Activated T-cell treated with anti-CD3 and anti-CD28 coated beads, Interleukin-2, amount 50 U/mL, for 72 hours (primary cell): ENCODE measurements at places on chromosomes 3 and 15. TPM values are rescaled to one million over a fixed set of nuclear protein-coding genes. Genes with fewer than 3 reads are reported as not detected.
A peak's percentile ranks its signal among the peaks of the same experiment; 100 is the strongest.

- no peak overlapping the region for H3K4me3 ChIP-seq
- no peak overlapping the region for H3K27ac ChIP-seq
- DNase-seq, result no peak
- no peaks in the 10 kb centered on the region for H3K36me3 ChIP-seq
- H3K4me1 ChIP-seq, result no peaks in the 10 kb centered on the region
- peaks cover 18% of the 10 kb centered on the region for H3K27me3 ChIP-seq
Observed at GRCh38 chr3:70352215-70352614, 39.8 kb upstream of the MDFIC2 start.

- no peaks in the 10 kb centered on the region for H3K36me3 ChIP-seq
- no peak overlapping the region for H3K27ac ChIP-seq
- no peak overlapping the region for H3K4me3 ChIP-seq
Observed at GRCh38 chr3:193488741-193489140, 66.0 kb downstream of the ATP13A4 start.

- H3K27me3 ChIP-seq, result peaks cover 8% of the 10 kb centered on the region
- DNase-seq, result peak; percentile 61
- H3K4me3 ChIP-seq, result peak overlapping the region; percentile 13
- H3K27ac ChIP-seq, result peak overlapping the region; percentile 21
- H3K36me3 ChIP-seq, result no peaks in the 10 kb centered on the region
- peaks cover 58% of the 10 kb centered on the region for H3K4me1 ChIP-seq
Observed at GRCh38 chr15:44788748-44789147, 52.4 kb downstream of the TRIM69 start.

DNA sequence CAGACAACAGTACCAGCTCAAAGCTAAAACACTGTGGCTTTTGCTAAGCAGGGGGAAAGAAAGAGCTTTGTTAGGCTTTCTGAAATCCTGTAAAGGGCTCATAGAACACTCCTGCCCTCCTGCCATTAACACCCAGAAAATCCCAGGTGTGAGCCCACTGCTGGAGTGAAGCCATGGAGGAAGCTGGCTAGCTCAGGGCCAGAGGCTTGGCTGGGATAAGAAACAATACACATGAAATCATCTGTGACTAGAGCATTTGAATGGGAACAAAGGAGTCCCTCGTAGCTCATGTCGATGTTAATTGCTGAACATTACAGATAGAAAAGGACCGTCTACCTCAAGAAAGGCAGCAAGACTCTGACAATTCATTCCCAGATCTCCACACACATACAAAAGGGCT lies 23.5 kb downstream of the RUVBL1 start:
- peaks cover 18% of the 10 kb centered on the region for H3K36me3 ChIP-seq
- no peak overlapping the region for H3K27ac ChIP-seq
- H3K4me1 ChIP-seq, result no peaks in the 10 kb centered on the region
- no peak for DNase-seq

Gene SNURF
- total RNA-seq, result 7.5 TPM

- no peaks in the 10 kb centered on the region for H3K36me3 ChIP-seq
- H3K27ac ChIP-seq, result no peak overlapping the region
- no peak overlapping the region for H3K4me3 ChIP-seq
- DNase-seq, result no peak
- no peaks in the 10 kb centered on the region for H3K27me3 ChIP-seq
- no peaks in the 10 kb centered on the region for H3K4me1 ChIP-seq
Observed at GRCh38 chr3:55959471-55960080, 472.5 kb upstream of the WNT5A start.

DNA sequence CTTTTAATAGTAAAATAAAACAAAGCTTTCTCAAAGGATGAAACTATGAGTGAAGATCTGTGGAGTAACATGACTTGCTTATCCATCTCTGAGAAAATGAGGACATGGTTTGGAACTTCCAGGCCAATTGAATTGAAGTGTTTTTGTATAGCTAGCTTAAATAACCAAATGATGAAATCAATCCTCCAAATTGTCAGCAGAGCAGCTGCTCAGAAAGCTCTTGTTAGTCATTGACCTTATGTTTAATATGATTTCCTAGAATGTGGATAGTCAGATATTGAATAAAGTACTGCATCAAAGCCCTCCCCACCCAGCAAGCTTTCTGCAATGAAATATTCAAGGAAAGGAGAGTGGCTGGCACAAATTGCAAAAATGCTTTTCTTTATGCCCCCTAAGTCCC lies 437.2 kb downstream of the MFSD1 start:
- no peaks in the 10 kb centered on the region for H3K36me3 ChIP-seq
- peaks cover 11% of the 10 kb centered on the region for H3K27me3 ChIP-seq
- H3K4me3 ChIP-seq, result no peak overlapping the region
- no peaks in the 10 kb centered on the region for H3K4me1 ChIP-seq
- no peak overlapping the region for H3K27ac ChIP-seq
- DNase-seq, result no peak

- peak overlapping the region; percentile 49 for H3K4me3 ChIP-seq
- peaks cover 2% of the 10 kb centered on the region for H3K36me3 ChIP-seq
- H3K27me3 ChIP-seq, result no peaks in the 10 kb centered on the region
Observed at GRCh38 chr3:171328419-171329082, 131.7 kb downstream of the TNIK start.

Gene GOLGA8F
- total RNA-seq, result not detected

GRCh38 chr15:100878648-100879047 lies 983 bp upstream of the ALDH1A3 start:
- H3K36me3 ChIP-seq, result no peaks in the 10 kb centered on the region
- no peak for DNase-seq
- no peak overlapping the region for H3K27ac ChIP-seq
- peaks cover 74% of the 10 kb centered on the region for H3K27me3 ChIP-seq
- H3K4me3 ChIP-seq, result peak overlapping the region; percentile 52
- no peaks in the 10 kb centered on the region for H3K4me1 ChIP-seq

GRCh38 chr3:52800079-52800478 lies 5.5 kb downstream of the ITIH3 start:
- no peak overlapping the region for H3K4me3 ChIP-seq
- H3K36me3 ChIP-seq, result no peaks in the 10 kb centered on the region
- no peak for DNase-seq
- no peaks in the 10 kb centered on the region for H3K4me1 ChIP-seq
- no peak overlapping the region for H3K27ac ChIP-seq

GRCh38 chr3:133599280-133599679 lies 25.8 kb downstream of the CDV3 start:
- peaks cover 21% of the 10 kb centered on the region for H3K4me1 ChIP-seq
- H3K27me3 ChIP-seq, result no peaks in the 10 kb centered on the region
- no peak overlapping the region for H3K4me3 ChIP-seq
- peaks cover 4% of the 10 kb centered on the region for H3K36me3 ChIP-seq
- DNase-seq, result no peak

Gene IVD
- 61.2 TPM for total RNA-seq

DNA sequence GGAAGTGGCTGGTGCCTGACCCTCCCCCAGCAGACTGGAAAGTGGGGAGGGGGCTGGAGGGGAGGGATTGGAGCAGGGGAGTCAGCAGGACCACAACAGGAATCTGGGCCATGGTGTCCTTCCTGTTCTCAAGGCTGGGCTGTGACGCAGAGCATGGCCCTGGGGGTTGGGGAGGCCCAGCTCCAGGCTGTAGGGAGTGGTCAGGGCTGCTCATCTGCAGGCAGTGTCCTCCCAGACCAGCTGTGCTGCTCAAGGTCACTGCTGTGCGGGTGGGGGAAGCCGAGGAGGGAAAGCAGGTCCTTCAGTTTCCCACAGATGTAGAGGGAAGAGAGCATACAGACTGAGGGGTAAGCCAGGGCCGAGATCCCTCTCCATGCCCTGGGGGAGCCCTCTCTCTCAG lies 40.7 kb downstream of the CYP11A1 start:
- H3K36me3 ChIP-seq, result no peaks in the 10 kb centered on the region
- no peak overlapping the region for H3K27ac ChIP-seq
- H3K4me1 ChIP-seq, result peaks cover 10% of the 10 kb centered on the region
- no peak overlapping the region for H3K4me3 ChIP-seq

- no peaks in the 10 kb centered on the region for H3K27me3 ChIP-seq
- peaks cover 36% of the 10 kb centered on the region for H3K4me1 ChIP-seq
- no peak overlapping the region for H3K27ac ChIP-seq
- H3K36me3 ChIP-seq, result peaks cover 3% of the 10 kb centered on the region
- no peak overlapping the region for H3K4me3 ChIP-seq
Observed at GRCh38 chr3:111534701-111535100, 7.3 kb upstream of the CD96 start.

- no peaks in the 10 kb centered on the region for H3K36me3 ChIP-seq
- H3K4me3 ChIP-seq, result no peak overlapping the region
- H3K27ac ChIP-seq, result no peak overlapping the region
- H3K27me3 ChIP-seq, result no peaks in the 10 kb centered on the region
- no peaks in the 10 kb centered on the region for H3K4me1 ChIP-seq
- DNase-seq, result no peak
Observed at GRCh38 chr15:47041301-47041700, 676.0 kb upstream of the SEMA6D start.

DNA sequence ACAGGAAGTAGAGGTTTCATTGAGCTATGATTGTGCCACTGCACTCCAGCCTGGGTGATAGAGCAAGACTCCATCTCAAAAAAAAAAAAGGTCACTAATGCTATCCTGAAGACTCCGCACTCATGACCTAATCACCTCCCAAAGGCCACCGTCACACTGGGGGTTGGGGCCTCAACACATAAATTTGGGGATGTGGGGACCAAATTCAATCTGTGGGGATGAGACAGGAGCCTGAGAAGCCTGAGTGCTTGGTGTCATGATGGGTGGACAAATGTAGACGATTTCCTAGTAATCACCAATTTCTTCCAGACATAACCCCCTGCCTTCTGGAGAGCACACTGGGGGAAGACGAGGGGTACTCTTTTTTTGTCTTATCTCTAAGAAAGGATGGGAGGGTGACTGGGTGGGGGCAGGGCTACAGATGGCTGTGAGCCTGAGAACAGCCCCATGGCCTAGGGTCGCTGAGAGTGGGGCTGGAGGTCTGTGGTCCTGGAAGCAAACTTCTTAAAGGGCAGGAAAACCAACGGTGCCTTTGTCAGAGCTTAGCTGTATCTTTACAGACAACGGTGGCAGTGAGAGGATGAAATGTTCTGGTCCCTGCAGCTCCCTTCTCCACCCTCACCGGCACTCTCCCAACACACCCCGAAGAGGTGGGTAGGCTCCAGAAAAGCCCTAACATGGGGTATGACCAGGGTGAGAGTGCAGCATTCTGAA lies 16.6 kb upstream of the KLF13 start:
- peaks cover 4% of the 10 kb centered on the region for H3K36me3 ChIP-seq
- H3K4me1 ChIP-seq, result peaks cover 37% of the 10 kb centered on the region
- H3K4me3 ChIP-seq, result no peak overlapping the region
- H3K27ac ChIP-seq, result no peak overlapping the region
- DNase-seq, result no peak
- H3K27me3 ChIP-seq, result peaks cover 7% of the 10 kb centered on the region

GRCh38 chr15:83248151-83249029 lies 36.1 kb downstream of the BNC1 start:
- no peak overlapping the region for H3K27ac ChIP-seq
- H3K4me1 ChIP-seq, result no peaks in the 10 kb centered on the region
- H3K4me3 ChIP-seq, result no peak overlapping the region
- H3K27me3 ChIP-seq, result peaks cover 60% of the 10 kb centered on the region

DNA sequence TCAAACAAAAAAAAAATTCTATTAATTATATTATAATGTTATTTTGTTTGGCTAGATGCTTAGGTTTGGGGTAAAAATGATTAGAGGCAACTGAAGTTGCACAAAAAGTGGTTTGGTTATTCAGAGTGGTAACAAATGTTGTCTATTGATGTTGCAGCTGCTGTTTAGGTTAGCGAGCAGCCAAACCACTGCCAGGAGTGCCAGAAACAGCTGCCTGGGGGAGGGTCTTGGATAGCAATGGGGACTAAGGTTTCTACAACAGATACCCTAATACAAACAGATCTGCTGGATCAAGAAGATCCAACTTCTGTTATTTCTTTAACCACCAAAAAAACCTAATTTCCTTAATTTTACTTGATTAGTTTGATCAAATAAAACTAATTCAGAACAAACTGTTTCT lies 26.6 kb downstream of the BTLA start:
- DNase-seq, result no peak
- H3K27me3 ChIP-seq, result no peaks in the 10 kb centered on the region
- H3K27ac ChIP-seq, result no peak overlapping the region
- no peak overlapping the region for H3K4me3 ChIP-seq
- H3K4me1 ChIP-seq, result peaks cover 63% of the 10 kb centered on the region

DNA sequence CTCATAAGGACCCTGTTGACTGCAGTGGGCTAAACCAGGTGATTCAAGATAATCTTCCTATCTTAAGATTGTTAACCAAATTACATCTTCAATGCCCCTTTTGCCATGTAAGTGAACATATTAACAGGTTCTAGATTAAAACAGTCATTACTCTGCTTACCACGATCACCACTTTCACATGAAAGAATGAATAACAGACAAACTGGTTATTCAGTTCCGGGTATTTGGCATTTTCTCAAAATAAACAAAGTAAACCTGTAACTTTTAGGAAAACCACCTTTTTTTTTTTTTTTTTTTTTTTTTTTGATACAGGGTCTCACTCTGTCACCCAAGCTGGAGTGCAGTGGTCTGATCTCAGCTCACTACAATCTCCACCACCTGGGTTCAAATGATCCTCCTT lies 131.2 kb downstream of the IMPG2 start:
- H3K4me1 ChIP-seq, result no peaks in the 10 kb centered on the region
- H3K27me3 ChIP-seq, result peaks cover 32% of the 10 kb centered on the region
